ENCODE measurements at places on chromosomes 12 and 14.
A peak's percentile ranks its signal among the peaks of the same experiment; 100 is the strongest.

DNA sequence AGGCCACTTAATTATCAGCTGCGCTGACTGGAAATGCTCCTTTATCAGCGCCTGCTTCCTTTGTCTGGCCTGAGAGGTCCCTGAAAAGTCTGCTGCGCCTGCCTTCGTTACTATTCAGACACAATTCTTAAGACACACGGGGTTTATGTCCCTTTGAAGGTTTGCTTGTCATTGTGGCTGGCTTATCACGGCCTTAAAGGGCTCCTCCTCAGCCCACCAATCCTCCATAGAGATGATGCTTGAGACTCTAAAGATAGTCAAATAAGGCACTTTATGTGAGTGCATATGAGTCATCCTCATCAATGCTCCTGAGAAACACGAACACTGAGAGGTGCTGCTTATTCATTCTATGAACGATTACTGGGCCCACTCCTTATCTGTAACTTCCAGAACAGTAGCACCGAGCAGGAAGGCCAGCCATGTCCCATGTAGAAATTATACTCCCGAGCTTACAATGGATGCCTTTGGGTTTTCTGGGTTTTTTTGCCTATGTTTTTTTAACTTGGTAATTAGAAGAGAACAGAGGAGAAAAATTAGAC is 1268.2 kb upstream of the TMEM132C start:
- no peak for DNase-seq

- no peak for DNase-seq
Measured at GRCh38 chr12:123033392-123034021, 53.0 kb downstream of the ARL6IP4 start.

DNA sequence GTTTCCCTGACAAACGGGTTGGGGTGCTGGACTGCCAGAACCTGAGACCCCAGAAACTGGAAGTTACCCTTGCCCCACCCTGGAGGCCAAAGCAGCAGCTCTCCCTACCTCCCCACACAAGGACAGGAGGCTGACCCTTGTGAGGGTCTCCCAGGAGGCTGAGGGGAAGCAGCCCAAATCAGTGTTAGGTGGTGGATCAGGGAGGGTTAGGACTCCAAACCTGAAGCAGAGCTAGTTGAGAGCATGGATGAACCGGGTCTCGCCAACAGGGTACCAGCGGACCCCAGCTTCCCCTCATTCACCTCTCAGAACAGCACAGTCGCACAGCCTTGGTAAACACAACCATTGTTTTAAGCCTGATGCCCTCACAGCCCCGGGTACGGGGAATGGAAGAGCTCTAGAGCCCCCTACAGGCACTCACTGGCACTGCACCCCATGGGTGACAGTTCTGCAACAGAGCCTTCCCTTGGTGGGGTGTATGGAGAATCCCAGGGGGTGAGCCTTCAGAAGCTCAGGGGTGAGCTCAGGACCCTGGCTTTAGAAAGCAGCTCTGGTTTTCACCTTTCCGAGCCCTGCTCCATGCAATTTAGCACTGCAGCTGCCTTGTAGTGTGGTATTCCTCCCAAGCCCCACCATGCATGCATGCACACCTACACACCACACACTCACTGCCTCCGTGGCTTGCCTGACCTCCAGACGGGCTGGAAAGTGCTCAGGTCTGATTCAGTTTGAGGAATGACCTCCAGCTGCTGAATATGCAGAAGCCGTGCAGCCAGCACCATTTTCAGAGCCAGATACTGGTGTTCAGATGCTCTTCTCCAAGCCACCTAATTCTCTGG is 11.2 kb downstream of the ESRRB start:
- DNase-seq: peak; percentile 44

- no peak for DNase-seq
Measured at GRCh38 chr14:104655128-104655848, 34.1 kb upstream of the INF2 start.

- DNase-seq: no peak
Measured at GRCh38 chr12:91774434-91774921, 371.2 kb downstream of the BTG1 start.

DNA sequence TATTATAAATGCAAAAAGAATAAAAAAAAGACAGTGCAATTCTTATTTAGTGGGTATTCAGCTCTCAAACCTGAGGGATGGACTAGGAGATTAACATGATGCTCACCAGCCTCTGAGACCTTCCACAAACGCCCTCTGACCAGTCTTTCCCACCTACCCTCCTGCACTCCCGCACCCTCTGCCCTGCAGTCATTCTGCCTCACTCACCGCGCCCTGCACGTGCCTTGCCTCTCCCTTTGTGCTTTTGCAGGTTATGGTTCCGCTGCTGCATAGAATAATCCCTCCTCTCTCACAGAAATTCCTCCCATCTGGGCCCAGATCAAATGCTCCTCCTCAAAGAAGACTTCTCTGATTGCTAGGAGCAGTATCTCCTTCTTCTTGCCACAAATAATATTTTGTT is 28.5 kb upstream of the TMCC3 start:
- no peak for DNase-seq

- no peak for DNase-seq
Measured at GRCh38 chr14:74155749-74156148, 71.0 kb downstream of the LIN52 start.

DNA sequence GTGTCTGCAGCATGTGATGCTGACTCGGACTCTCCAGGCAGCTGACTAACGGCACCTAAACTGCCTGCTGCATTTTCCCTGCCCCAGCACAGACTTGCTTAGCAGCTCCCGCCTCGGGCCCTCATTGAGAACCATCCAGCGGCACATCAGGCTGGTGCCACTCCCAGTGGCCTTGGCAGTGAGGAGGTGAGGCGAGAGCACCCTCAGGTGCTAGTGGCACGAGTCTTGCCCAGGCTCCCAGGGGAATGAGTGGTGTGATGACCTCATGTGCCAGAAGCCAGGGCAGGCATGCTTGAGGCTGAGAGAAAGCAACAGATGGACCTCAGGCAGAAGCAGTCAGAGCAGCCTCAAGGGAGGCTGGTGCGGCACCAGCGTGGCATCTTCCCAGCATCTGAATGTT is 60.2 kb downstream of the PRKCH start:
- DNase-seq: no peak

- DNase-seq: no peak
Measured at GRCh38 chr12:93166541-93167307, 211.0 kb upstream of the NUDT4 start.

DNA sequence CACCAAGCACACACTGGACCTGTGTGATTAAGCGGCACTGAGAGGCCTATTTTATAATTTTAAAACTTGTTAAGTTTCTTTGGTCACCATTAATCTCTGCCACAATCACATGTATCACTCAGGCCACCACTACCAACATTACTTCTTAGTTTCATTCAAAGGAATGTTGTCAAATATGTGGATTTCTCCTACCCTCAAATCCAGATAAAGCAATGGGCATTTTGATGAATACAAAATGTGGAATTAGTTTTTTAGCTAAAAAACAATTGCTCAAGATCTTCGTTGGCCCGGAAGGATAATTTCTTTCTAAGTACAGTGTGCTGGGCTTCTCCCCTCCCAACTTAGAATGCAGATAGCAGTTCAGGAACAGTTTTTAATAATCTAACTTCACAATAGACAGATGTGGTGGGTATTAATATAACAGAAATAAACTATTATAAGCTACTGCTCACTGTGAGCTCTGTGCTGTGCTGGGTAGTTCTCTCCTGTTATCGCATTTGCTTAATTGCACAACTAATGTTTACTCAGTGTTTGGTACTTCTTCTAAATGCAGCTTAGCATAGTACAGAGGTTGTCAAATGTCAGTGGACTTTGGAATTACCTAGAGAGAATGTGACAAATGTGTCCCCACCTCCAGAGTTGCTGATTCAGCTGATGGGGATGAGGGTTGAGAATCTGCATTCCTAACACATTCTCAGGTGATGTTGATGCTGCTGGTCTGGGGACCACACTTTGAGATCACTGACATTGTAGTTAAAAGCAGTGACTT is 266.7 kb upstream of the AMIGO2 start:
- no peak for DNase-seq

DNA sequence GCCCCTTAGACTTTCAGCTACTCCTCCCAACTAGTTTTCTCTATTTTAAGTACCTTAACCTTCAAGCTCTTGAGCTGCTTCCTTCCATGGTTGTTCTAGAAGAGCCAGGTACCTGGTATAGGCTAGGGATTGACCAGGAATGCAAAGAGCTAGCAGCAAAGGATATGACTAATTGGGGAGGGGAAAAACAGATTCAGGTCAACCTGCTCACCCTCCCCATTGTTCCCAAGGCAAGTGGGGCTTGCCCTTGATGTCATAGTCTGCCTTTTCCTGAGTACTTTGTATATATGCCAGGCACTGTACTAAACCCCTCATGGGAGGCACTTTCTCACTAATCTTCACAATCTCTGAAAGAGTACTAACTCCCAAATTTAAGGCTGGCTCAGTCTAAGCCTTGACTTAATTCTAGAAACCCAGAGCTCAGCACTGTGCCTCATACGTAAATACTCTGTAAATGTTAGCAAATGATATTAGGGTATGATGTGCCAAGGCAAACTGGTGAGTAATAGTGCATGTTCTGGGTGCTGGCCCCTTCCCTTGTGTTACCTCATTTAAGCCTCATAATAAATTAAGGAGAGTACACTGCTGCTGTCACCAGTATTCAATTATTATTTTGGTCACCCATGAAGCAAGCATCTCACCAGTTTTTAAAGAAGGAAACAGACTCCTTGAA is 42.2 kb downstream of the SUDS3 start:
- DNase-seq: no peak

DNA sequence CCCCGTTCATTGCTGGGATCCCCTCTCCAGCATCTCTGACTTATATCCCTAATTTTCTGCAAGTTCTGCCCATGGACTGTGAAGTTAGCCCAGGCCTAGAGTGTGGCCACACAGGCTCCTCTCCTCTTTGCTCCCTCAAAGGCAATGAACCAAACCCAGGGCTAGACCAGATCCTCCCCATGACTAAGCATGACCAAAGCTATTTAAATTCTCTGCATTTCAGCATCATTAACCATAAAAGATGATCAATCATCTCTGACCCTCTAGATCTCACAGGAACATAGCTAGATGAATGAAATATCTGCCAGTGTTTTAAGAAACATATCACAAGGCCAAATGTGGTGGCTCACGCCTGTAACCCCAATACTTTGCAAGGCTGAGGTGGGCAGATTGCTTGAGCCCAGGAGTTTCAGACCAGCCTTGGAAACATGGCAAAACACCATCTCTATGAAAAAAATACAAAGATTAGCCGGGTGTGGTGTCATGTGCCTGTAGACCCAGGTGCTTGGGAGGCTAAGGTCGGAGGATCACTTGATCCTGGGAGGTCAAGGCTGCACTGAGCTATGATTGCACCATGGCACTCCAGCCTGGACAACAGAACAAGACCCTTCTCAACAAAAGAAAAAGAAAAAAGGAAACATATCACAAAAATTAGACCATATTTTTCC is 2.2 kb upstream of the KRT3 start:
- DNase-seq: no peak

DNA sequence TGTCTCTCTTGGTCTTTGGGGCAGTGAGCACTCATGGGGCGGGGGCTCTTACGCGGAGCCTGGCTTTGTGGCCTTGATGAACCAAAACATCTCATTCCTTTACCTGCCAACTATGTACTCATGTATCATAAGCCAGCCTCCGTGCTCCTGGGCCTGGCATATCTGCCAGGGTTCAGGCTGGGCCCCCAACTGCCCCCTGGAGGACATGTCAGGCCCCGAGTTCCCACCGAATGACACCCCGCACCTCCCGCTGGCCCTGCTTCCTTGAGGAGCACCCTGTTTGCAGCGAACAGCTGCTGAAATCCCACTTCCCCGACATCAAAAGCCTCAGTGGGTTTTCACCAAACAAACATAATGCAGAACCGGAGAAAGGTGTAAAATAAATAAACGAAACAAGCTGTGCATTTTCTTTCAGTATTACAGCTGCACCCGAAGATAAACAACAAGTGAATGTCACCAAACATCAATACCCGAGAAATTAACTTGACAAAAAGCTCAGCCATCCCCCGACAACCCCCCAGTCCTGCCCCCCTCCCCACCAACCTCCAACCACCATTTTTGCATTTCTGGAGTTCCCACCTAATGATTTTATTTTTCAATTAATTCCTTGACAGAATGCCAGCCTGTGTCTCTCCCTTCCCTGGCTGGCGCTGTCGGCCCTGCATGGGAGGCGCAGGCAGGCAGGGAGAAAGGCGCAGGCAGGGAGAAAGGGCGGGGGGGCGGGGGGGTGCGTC is 139.2 kb downstream of the RBM19 start:
- DNase-seq: no peak

DNA sequence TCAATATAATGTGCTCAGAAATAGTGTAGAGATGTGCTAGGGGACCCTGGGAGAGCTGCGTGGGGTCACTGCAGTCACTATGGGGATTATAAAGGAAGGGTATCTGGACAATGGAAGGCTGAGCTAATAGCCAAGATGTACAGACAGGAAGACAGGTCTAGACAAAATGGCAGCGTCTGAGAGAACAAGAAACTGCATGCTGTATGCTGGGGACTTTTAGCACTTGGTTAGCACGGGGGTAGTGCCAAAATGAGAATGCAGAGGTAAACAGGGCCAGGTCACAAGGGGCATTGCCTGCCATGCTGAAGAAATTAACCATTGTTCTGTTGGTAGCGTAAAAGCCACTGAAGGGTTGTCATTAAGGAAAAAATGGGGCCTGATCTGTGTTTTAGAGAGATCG is 308.2 kb downstream of the EMP1 start:
- no peak for DNase-seq

DNA sequence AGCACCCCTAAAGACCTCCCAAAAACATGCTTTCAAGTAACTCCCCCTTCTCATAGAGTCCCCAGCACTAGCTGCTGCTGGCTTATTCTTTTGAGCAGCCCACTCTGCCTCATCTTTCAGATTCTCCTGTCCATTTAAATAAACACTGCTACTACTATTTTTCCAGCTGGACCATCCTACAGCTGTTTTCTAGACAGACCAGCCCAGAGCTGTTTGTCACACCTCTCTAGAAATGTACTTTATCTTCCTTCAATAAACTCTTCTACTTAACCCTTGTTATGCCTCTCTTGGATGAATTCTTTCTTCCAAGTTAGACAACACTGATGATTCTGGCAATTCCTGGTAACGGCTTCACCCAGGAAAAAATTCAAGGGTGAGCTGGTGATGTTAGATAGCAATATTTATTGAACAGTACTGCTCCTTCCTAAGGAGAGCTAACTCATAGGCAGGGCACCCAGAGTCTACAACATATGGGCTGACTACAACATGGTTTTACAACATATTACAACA is 995.7 kb downstream of the LRFN5 start:
- DNase-seq: no peak

DNA sequence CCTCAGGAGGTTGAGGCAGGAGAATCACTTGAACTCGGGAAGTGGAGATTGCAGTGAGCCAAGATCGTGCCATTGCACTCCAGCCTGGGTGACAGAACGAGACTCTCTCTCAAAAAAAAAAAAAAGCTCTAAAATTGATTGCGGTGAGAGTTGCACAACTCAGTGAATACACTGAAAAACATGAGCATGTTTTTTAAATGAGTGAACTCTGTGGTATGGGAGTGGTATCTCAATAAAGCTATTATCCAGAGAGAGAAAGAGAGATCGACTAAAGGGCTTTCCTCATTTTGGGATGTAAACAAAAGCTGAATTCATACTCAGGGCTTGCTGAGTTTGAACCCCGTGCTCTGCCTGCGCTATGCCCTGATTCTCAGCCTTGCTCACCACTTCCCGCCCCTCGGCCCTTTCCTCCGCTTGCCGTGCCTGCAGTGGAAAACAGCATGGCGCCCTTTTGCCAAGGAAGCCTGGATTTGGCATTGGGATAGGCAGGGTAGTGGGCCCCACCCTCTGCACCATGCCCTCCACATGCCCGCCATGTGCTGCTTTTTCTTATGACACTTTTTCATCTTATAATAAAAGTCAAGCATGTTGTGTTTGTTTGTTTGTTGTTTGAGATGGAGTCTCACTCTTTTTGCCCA is 102.5 kb downstream of the LGMN start:
- DNase-seq: no peak

GRCh38 chr14:34693228-34693939 is 21.0 kb downstream of the CFL2 start:
- peak; percentile 46 for DNase-seq
